ENCODE measurements at places on chromosomes 2 and 18.
A peak's percentile ranks its signal among the peaks of the same experiment; 100 is the strongest.

DNA sequence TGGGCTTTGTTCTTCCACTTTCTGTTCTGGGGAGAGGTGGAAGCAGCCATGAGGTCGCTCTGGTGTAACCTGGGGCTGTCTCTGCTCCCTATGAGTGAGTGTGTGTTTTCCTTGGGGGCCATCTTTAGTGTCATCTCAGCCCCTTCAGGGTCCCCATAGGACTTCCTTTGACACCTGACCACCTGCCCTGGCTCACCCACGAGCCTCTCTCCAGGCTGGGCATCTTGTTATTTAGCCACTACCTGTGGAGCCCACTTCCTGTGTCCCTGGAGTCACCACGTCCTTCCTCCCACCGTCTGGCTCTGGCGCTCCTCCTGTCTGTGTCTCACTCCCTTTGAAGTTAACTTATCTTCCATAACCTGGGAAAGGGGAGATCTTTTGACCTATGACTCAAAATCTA lies 176.0 kb downstream of the UXS1 start:
- no peak overlapping the region for H3K4me3 ChIP-seq
- no peak overlapping the region for H3K27ac ChIP-seq
- no peaks in the 10 kb centered on the region for H3K27me3 ChIP-seq
- H3K4me1 ChIP-seq = no peaks in the 10 kb centered on the region

GRCh38 chr18:76408480-76409067 lies 86.5 kb downstream of the ZNF516 start:
- no peak overlapping the region for H3K4me3 ChIP-seq
- H3K36me3 ChIP-seq = no peaks in the 10 kb centered on the region
- no peaks in the 10 kb centered on the region for H3K4me1 ChIP-seq

DNA sequence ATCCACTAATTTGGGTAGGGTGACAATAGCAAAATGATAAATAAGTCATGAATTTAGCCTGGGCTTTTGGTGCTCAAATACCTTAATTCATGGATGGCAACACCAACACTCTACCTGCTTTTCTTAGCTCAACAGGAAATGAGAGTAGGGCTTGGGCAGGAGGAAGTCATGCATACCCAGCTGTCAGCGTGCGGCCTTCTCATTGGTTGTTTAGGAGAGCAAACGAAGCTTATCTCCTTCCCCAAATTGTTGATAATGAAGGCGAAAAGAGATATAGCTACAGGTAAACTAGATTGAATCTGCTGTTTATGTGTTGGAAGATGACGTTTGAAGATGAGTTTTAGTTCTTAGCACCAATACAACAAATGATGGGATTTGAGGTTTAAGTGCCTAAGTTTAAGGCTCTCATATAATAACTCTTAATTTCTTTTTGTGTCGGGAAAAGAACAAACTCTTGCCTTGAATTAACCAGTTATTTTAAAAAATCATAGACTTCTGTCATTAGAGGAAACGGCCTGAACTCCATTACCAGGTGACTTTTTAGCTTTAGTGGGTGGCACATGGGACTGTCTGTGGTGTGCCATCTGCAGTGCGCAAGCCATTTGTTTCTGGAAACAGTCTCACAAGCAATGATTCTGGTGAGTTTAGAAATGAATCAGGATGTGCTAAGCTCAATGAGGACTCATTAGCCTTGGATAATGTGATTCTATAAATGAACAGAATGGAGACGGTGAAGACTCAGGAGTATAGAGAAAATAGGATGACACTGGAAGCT lies 19.8 kb downstream of the MAP4K4 start:
- H3K4me1 ChIP-seq = peaks cover 92% of the 10 kb centered on the region
- H3K27me3 ChIP-seq = no peaks in the 10 kb centered on the region
- H3K27ac ChIP-seq = peak overlapping the region; percentile 94
- no peaks in the 10 kb centered on the region for H3K36me3 ChIP-seq

DNA sequence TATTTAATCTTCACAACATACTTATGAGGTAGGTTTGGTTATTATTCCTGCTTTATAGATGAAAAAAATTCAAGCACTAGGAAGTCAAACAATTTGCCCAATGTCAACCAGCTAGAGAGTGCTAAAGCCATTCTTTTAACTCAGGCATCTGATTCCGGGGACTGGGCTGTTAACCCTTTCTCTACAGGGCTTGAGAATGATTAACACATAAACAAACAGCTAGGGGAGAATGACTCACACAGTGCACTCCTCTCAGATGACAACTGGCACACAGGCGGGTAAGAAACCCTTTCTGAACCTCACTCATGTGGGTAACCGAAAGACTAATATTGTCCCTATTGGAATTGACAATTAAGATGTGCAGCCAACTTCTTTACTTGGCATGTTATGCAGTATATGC lies 86.3 kb upstream of the FSHR start:
- no peaks in the 10 kb centered on the region for H3K36me3 ChIP-seq
- no peak overlapping the region for H3K27ac ChIP-seq
- no peaks in the 10 kb centered on the region for H3K4me1 ChIP-seq
- no peaks in the 10 kb centered on the region for H3K27me3 ChIP-seq
- H3K4me3 ChIP-seq = no peak overlapping the region

DNA sequence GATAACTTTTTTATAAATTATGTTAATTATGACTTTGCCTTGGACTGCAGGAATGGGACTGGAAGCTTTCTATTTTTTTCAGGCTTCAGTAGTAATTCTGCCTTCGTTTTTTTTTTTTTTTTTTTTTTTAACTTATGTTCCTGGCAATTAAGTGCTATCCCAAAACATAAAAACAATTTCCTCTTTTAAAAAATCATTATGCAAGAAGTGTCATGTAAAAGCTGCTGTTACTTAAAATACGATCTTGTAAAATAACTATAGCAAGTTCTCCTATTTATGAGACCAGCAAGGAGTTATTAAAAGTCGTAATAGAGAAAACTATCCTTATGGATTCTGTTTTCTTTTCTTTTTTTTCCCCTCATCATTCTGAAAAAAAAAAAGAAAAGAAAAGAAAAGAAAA lies 301.6 kb upstream of the FBXO11 start:
- no peaks in the 10 kb centered on the region for H3K36me3 ChIP-seq
- no peaks in the 10 kb centered on the region for H3K27me3 ChIP-seq
- peaks cover 14% of the 10 kb centered on the region for H3K4me1 ChIP-seq
- no peak for DNase-seq
- no peak overlapping the region for H3K4me3 ChIP-seq

- peak overlapping the region; percentile 100 for H3K27ac ChIP-seq
- H3K36me3 ChIP-seq = no peaks in the 10 kb centered on the region
- DNase-seq = peak; percentile 76
- H3K4me3 ChIP-seq = no peak overlapping the region
- peaks cover 42% of the 10 kb centered on the region for H3K4me1 ChIP-seq
Measured at GRCh38 chr2:70083344-70084156, 3.7 kb upstream of the PCBP1 start.

- no peak for DNase-seq
- H3K36me3 ChIP-seq = no peaks in the 10 kb centered on the region
Measured at GRCh38 chr18:10401930-10402329, 52.5 kb upstream of the APCDD1 start.

- H3K27me3 ChIP-seq = no peaks in the 10 kb centered on the region
- DNase-seq = no peak
- H3K36me3 ChIP-seq = peaks cover 8% of the 10 kb centered on the region
- peaks cover 13% of the 10 kb centered on the region for H3K4me1 ChIP-seq
Measured at GRCh38 chr2:231399853-231400680, 4.6 kb downstream of the B3GNT7 start.

GRCh38 chr18:43314941-43315340 lies 37.7 kb upstream of the SYT4 start:
- H3K4me3 ChIP-seq = no peak overlapping the region
- no peaks in the 10 kb centered on the region for H3K36me3 ChIP-seq
- H3K27ac ChIP-seq = no peak overlapping the region

DNA sequence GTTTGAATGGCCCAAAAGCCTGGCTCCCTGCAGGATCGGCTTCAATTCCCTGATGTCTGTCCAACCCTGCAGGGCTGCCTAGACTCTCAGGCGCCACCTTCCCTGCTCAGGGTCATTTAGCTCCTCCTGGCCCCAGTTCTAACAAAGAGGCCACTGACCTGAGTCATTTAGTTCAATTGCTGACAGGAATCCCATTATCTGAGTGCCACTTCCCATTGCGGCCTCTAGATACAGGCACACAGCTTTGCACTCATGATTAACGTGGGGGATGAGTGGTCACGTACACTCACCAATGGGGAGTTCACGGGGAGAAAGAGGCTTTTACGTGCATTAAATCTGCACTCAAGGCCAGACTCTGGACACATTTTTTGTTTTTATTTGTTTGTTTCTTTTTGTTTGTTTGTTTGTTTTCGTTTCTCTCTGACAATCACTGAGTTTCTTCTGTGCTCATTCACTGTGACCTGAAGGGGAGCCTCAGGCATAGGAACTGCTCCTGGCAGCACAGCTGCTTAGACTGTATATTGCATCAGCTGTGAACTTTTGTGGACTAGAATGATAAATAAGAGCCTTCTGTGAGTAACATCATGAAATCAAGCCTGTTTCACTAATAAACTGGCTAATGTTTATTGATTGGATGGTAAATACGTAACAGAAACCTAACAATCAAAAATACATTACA lies 118.9 kb upstream of the CTNNA2 start:
- no peaks in the 10 kb centered on the region for H3K27me3 ChIP-seq
- no peak overlapping the region for H3K27ac ChIP-seq
- no peak overlapping the region for H3K4me3 ChIP-seq
- DNase-seq = no peak
- no peaks in the 10 kb centered on the region for H3K36me3 ChIP-seq

DNA sequence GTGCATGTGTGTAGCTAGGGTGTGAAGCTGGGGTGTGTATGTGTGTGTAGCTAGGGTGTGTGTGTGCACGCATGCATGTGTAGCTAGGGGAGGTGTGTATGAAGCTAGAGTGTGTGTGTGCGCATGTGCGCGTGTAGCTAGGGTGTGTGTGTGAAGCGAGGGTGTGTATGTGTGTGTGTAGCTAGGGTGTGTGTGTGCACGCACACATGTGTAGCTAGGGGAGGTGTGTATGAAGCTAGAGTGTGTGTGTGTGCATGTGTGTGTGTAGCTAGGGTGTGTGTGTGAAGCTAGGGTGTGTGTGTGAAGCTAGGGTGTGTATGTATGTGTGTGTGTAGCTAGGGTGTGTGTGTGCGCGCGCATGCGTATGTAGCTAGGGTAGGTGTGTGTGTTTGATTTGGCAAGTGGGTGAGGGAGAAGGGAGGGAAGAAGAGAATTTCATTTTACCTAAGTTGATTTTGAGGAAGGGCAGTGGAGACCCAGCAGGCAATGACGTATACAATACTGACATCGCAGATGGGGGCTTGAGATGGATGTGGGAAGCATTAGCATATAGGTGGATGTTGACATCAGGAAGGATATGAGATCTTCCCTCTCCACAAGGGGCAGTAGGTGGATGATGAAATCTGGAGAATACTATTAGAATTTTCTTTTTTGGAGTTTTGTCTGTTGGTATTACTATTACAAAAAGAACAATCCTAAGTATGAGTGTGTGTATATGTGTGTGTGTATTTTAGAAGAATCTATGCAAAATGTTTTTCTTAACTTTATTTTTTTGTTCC lies 70.7 kb downstream of the PRELID3A start:
- no peaks in the 10 kb centered on the region for H3K27me3 ChIP-seq
- DNase-seq = no peak
- no peak overlapping the region for H3K27ac ChIP-seq
- H3K4me1 ChIP-seq = no peaks in the 10 kb centered on the region

DNA sequence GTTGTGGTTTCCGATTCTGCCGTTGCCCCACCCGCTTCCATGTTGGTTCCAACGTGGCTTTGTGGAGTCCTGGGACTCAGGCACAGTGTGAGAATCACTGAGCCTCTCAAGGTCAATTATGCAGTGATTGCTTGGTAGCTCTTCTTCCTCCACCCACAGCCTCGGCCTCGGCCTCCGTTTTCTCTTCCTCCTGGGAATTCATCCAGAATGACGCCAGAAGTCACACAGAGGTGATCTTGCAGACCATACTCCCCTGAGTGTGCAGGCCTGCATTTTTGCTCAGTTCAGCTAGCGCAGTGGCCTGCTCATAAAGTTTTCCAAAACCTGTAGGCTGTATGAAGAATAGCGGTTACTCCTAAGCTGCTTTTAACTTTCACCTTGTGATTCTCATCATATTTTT lies 273.3 kb downstream of the GBX2 start:
- H3K27me3 ChIP-seq = no peaks in the 10 kb centered on the region
- DNase-seq = no peak
- H3K36me3 ChIP-seq = no peaks in the 10 kb centered on the region
- no peak overlapping the region for H3K27ac ChIP-seq
- H3K4me3 ChIP-seq = no peak overlapping the region

- no peak overlapping the region for H3K27ac ChIP-seq
- H3K27me3 ChIP-seq = no peaks in the 10 kb centered on the region
- no peaks in the 10 kb centered on the region for H3K4me1 ChIP-seq
Measured at GRCh38 chr18:48352051-48352755, 57.0 kb downstream of the ZBTB7C start.

GRCh38 chr2:70901227-70902066 lies 34.3 kb upstream of the ATP6V1B1 start:
- no peaks in the 10 kb centered on the region for H3K27me3 ChIP-seq
- H3K36me3 ChIP-seq = no peaks in the 10 kb centered on the region
- H3K27ac ChIP-seq = no peak overlapping the region
- DNase-seq = peak; percentile 47
- peaks cover 29% of the 10 kb centered on the region for H3K4me1 ChIP-seq

DNA sequence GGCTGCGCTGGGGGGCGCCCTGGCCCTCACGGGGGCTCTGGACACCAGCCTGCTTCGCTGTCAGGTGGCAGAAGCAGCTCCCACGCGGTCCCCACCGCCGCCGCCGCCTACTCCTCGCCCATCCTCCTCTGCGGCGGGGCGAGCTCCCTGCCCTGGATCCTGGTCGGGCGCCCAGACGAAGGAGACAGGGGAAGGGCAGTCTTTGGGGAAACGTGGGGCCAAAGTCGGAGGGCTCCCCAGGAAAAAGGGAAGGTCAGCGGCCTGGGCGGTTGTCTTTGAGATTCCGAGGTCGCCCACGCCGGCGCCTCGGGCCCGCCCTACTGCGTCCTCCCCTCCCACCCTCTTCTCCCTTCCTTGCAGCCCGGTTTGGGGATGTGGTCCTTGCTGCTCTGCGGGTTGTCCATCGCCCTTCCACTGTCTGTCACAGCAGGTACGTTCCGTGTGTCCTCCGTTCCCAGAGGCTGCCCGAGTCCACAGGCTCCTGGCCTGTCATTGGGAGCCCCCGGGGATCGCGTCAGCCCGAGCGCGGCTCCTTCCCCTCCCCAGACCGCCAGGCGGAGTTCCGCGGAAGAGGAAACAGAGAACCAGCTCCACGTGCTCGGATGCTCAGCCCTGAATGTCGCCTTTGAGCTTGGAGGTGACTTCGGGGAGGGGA lies 800 bp downstream of the IL1RL2 start:
- peaks cover 3% of the 10 kb centered on the region for H3K4me1 ChIP-seq
- no peaks in the 10 kb centered on the region for H3K27me3 ChIP-seq
- no peak overlapping the region for H3K27ac ChIP-seq
- H3K4me3 ChIP-seq = no peak overlapping the region
- peak; percentile 6 for DNase-seq

DNA sequence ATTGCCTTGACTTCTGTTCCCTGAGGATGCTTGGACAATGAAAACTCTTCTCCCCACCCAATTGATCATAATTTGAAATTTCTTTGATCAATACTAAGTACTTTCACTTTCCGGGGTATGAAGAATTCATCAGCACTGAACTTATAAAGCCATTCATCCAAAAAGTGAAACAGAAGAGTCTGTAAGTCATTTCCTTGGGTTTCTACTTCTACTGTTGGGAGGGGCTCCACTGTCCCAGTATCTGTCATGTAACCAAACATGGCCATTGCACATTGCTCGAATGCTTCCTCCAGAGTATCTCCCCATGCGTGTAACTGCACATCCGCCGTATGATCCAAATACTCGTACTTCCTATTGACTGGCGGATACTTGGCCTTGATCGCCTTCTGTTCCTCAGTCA lies 30.3 kb downstream of the NCL start:
- DNase-seq = no peak
- H3K36me3 ChIP-seq = no peaks in the 10 kb centered on the region
- no peaks in the 10 kb centered on the region for H3K4me1 ChIP-seq
- H3K27me3 ChIP-seq = no peaks in the 10 kb centered on the region
- no peak overlapping the region for H3K27ac ChIP-seq

All from B cell (primary cell).